ENCODE measurements at places on chromosomes 12 and 14.

- DNase-seq = no peak
Observed at GRCh38 chr12:121939186-121939585, 20.8 kb downstream of the CFAP251 start.

GRCh38 chr12:29960122-29960521, 176.4 kb upstream of the TMTC1 start:
- no peak for DNase-seq

DNA sequence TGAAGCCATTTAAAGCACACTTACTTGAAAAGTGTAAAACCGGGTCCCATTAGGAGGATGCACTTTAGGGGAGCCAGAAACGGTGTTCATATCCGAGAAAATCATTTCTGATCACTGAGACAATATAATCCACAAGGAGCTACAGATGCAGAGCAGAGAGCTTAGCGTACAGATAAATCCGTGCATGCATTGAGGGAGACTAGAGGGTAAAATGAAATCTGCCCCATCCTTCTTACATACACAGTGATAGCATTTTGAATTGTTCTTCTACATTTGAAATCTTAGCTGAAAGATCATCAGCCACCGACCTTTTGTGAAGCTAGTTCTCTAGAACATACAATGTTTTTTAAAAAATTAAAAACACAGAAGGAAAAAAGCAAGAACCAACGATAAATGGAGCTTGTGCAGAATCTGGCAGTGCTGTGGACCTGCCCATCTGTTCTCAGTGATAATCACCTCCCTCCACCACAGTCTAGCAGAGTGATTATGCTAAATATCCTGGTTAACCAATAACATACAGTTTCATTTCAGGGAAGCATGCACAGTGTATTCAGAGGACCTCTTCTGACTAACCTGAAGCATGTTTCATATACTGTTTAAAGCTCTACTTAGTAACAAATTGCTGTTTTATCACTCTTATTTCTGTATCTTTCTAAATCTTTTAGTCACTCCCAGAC, 161.1 kb downstream of the PPFIA2 start:
- peak; percentile 93 for DNase-seq

DNA sequence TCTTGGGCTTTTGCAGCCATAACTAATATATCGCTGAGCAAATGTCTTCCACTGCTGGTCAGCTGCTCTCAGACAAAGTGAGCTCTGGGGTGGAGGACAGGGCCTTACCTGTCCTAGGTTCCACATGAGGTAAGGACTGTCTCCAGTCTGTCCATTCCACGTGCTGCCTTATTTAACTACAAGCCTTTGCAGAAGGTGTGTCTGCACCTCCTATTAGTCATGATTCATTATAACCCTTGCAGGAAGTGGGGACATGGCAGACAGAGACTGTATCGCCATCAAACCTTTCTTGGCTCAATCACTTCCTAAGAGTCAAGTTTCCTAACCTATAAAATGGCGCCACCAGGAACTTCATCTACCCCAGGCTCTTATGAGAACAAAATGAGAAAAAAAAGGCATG, 46.9 kb downstream of the SLC25A47 start:
- DNase-seq = no peak

GRCh38 chr12:93173178-93173957, 204.4 kb upstream of the NUDT4 start:
- DNase-seq = peak; percentile 35

GRCh38 chr12:107788690-107789458, 14.4 kb downstream of the ASCL4 start:
- DNase-seq = no peak

- DNase-seq = no peak
Observed at GRCh38 chr12:27576667-27577347, 52.8 kb downstream of the PPFIBP1 start.

Data from NCI-H1694 treated with DMSO at 0.1 percent for 48 hours (cell line).